ENCODE measurements at places on chromosomes 5 and 9.

- DNase-seq: no peak
Measured at GRCh38 chr5:10753178-10753577, 7.9 kb downstream of the DAP start.

DNA sequence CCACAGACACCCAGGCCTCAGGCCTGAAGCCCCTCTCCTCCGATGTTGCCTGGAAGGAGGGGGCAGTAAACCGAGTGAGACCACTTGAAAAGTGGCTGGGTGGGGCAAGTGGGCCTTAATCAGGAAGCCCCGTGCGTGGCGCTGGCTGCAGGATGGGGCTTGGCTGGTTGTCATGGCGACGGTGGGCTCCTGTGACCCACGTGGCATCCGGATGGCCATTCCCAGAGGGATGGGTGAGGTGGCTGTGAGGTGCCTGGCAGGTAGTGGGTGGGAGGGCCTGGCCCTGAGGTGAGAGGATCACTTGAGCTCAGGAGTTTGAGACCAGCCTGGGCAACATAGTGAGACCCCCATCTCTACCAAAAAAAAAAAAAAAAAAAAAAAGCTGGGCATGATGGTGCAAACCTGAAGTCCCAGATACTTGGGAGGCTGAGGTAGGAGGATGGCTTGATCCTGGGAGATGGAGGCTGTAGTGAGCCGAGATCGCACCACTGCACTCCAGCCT, 5.2 kb downstream of the GPSM1 start:
- no peak for DNase-seq

DNA sequence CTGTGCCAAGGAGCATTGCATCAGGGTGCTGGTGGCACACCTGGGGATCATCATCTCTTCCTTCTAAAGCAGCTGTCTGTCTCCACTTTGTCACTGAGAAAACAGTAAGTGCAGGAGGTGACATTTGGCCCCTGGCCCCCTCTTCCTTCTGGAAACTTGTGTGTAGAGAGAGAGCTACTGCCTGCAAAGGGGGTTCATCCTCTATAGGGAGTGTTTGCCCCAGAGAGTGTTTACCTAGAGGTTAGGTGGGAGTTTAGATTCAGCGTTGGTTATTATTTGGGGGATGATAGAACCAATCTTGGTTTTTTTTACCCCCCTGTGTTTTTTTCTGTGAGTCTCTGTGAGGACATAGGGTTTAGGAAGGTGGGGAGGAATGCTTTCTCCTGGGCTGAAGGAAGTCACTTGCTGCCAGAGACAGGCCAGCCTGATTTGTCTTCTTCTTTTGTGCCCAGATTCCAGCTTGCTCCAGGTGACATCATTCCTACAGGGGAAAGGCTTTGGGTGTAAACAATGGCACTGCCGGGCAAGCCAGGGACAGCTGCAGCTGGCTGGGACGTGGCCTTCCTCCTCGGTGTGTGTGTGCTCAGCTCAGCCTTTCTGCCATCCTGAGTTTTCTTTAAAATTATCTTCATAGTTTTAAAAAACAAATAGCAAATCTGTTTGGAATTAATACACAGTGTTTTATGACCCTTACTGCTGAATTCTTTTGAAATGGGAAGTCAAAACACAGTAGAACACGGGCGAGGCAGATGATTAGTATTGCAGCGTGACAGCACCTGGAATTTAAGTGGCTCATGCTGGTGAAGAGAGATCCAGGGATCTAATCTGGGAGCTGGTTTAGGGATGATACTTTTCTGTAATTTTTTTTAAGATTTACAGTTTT, 24.5 kb downstream of the PRRC2B start:
- DNase-seq: no peak

DNA sequence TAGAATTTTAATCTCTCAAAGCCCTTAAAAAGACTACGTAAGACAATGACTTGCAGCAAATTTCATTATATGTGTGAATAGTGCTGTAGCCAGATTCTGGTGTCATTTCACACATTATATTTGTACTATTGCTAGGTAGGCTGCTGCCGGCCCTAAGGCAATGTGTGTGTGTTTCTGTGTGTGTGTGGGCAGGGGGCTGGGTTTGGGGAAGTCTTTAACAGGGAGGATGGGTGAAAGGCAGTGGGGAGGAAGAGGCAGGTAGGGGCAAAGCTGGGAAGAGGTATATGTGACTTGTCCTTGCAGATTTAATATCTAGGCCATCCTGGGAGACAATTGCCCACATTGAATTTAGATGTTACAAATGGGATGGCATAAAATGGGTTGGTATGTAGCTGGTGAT, 130.8 kb downstream of the MACIR start:
- DNase-seq: no peak

- peak; percentile 5 for DNase-seq
Measured at GRCh38 chr9:17402309-17402708, 176.6 kb upstream of the SH3GL2 start.

Data from HEK293T (cell line).